Stimulated activated CD8-positive, alpha-beta memory T cell treated with anti-CD3 and anti-CD28 coated beads, Interleukin-15, amount 100 ng/mL, for 24 hours (primary cell): ENCODE measurements at places on chromosomes 11 and 22.

- DNase-seq, result no peak
These were observed 46.1 kb upstream of the HSPA8 start for GRCh38 chr11:123107945-123108495.

DNA sequence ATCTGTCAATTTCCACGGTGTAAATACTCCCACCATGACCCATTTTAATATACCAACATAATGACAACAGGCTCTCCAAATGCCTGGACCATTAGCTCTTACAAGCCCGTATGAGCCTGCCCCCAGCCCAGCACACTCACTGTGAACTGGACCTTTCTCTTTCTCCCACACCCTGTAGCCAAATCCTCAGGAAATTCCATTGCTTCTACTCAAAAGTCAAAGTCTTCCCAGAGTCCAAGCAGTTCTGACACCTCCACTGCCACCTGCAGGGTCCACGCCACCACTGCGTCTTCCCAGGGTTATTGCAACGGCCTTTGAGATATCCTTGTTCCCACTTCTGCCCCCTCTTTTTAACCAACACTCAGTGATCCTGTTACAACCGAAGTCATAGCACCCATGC, 110.1 kb upstream of the ASPHD2 start:
- DNase-seq, result no peak

GRCh38 chr22:35663371-35663770, 15.1 kb downstream of the APOL6 start:
- DNase-seq, result no peak

DNA sequence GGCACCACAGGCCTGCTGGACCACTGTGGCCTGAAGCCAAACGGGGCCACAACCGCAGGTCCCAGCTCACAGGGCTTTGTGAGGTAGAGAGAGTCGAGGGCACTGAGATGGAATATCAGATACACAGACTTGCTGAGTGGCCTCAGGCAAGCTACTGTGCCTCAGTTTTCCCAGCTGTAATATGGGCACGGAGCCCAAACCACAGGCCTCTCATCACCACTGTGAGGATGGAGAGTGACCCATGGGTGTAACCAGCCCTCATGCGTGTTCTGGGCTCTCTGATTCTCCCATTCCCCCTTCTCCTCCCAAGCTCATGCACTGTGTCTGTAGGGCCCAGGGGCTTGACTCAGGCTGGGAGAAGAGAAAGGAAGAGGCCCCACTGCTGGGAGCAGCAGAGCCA, 4.2 kb downstream of the UNC93B1 start:
- DNase-seq, result no peak

DNA sequence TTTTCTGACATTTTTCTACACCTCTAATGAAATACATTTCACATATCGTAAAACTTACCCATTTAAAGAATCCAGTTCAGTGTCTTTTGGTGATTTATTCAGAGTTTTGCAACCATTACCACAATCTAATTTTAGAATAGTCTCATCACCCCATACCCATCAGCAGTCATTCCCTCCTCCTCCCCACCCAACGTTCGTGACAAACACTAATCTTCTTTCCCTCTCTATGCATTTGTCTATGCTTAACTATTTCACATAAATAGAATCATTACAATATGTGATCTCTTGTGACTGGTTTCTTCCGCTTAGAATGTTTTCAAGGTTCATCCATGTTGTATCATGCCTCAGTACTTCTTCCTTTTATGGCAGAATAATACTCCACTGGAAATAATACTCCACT, 9.5 kb downstream of the TTC28 start:
- DNase-seq, result no peak

DNA sequence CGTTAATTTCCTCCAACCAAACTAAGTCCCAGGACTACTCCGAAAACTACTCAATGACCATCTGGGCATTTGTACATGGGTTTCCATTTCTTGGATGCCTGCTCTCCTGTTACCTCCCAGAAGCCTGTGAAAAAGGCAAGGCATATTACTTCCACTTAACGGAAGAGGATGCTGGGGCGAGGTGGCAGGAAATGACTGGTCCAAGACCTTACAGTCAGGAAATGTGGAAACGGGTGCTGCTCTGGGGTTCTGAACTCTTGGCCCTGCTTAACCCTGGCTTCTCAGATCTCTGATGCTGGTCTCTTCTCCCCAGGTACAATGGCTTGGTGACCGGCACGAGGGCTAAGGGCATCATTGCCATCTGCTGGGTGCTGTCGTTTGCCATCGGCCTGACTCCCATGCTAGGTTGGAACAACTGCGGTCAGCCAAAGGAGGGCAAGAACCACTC, 12.9 kb downstream of the ADORA2A start:
- no peak for DNase-seq

- DNase-seq, result no peak
These were observed 11.4 kb downstream of the EMID1 start for GRCh38 chr22:29216873-29217666.

DNA sequence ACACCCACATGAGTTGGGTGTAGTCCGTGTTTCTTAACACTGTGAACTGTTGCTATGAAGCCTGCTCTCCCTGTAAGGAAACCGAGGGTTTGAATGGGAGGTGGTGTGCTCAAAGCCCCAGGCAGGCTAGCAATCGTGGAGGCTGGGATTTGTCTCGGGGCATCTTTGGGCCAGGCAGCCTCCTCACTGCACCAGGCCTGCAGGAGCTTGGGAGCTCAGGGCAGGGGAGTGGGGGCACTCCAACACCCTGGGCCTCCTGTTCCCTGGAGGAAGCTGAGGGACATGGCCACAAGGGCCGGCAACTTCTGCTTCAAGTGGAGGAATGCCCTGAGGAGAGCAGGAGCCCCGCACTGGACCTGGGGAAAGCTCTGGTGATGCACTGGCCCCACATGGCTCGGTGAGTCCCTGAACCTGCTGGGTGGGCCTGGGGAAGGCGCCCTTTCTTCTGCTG, 164.7 kb upstream of the B3GAT1 start:
- no peak for DNase-seq

GRCh38 chr22:19607192-19608002, 83.2 kb upstream of the CLDN5 start:
- no peak for DNase-seq

- DNase-seq, result no peak
These were observed 30.6 kb downstream of the TECTA start for GRCh38 chr11:121131656-121132055.

- DNase-seq, result no peak
These were observed 175.2 kb downstream of the SBF2 start for GRCh38 chr11:10118865-10119264.

DNA sequence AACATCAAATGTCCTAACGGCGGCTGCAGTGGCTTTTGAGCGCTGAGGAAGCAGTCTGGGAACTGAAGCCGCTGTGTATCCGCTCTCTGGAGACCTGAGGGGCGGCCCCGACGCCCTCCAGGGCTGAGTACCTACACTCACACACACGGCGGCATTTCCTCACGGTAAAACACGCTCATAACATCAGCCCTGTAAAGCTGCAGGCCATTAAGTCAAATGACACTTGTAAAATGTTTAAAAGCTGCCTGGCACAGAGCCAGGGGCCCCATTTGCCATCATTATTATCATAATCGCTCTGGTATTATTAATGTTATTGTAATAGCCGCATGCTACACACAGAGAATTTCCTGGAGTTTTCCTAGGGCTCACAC, 5.1 kb downstream of the CARS1 start:
- DNase-seq, result no peak

GRCh38 chr11:95487391-95487790, 256.4 kb upstream of the SESN3 start:
- DNase-seq, result no peak

- no peak for DNase-seq
These were observed 84.7 kb downstream of the CDKN1C start for GRCh38 chr11:2800655-2801531.

- DNase-seq, result no peak
These were observed 51.0 kb downstream of the ALX4 start for GRCh38 chr11:44258839-44259420.

DNA sequence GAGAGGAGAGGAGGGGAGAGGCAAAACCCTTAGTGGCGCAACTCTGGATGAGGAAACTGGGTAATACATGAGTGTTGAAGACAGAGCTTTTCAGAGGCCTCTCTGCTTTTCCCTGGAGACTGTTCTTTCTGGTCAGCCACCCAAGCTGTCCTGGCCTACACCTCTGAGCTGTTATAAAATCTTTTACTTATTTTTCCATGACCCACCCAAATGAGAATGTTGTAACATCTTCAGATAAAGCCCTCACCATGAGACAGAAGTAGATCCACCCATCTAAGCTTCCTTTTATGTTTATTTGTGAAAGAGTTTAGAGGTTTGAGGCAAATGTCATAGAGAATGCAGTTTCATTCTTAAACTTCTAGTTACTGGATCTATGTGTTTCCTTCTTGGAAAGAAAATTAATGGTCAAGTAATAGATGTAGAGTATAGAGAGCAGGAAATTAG, 20.3 kb upstream of the APLP2 start:
- no peak for DNase-seq

- no peak for DNase-seq
These were observed 29.5 kb upstream of the RRM1 start for GRCh38 chr11:4065086-4065485.

DNA sequence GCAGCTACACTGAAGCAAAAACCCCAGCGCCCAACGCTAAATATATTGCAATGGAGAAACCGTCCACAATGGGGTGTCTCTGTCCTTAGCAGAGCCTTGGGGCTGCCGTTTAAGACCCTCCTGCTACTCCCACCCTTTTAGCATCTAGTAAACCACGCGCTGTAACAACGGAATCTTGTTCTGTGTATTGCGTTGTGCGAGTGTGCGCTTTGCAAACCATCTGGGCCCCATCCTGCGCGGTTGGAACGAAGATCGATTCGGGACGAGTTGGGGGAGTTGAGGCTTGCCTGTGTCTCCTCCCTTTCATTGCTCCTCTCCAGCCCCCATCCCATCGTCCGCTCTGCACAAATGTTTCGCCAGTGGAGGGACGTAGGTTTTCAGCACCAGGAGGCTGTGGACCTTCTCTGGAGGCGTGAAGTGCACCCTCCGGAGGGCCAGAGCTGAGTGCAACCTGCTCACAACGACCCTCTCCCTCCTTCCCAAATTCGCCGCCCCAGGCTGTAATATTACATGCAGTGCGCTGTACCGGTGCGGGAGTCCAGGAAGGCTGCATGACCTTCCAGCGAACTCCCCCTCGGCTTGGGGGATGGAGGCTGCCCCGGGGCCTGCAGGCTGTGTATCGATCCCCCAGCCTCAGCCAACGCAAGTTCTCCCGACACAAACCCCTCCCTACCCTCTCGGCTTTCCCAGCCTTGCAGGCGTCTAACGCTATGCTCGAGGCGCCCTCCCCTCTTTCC, 1.6 kb upstream of the KMT2A start:
- DNase-seq, result no peak

DNA sequence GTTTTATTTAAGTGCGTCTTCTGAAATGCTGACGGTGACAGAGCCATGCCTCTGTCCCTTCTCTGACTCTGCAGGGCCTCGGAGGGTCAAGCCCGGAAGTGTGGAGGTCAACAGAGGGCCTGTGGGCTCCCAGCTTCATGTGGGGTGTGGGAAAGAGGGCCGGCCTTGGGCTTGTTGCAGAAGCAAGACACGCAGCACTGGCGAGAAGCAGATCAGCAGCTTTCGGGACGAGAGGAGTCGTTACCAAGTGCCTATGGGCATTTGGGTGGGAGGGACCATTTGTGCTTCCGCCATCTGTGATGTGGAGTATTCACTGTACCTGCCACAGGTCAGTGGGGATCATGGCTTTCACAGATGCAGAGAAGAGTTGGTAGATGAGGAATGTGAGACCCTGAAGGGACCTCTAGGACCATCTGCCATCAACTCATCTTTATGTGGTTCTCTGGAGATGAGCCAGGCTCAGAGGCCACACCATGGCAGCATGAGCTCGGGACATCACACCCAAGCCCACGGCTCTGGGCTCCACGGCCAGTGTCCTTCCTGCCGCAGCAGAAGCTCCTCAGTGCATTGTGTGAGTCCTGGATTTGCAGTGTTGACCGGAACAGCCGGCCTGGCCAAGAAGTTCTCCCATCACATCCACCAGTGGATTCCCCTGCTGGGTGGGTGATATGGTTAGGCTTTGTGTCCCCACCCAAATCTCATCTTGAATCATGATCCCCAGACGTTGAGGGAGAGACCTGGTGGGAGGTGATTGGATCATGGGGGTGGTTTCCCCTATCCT, 590.7 kb downstream of the TBC1D22A start:
- no peak for DNase-seq

DNA sequence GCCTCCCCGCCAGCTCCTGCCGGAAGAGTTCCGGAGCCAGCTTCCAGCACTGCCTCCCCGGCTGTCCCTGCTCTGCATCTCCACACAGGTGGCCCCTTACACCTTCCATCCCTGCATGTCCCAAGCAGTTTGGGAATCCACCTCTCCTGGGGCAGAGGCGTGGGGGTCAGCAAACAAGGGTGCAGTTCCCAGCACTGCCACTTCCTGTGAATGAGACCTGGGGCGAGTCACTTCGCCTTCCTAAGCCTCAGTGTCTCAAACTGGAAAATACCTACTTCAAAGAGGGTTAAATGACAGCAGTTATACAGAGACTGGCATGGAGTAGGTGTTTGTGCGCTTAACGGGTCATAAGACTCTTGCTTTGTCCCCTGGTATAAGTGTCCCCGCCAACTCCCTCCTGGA, 5.2 kb downstream of the CYTH4 start:
- no peak for DNase-seq

DNA sequence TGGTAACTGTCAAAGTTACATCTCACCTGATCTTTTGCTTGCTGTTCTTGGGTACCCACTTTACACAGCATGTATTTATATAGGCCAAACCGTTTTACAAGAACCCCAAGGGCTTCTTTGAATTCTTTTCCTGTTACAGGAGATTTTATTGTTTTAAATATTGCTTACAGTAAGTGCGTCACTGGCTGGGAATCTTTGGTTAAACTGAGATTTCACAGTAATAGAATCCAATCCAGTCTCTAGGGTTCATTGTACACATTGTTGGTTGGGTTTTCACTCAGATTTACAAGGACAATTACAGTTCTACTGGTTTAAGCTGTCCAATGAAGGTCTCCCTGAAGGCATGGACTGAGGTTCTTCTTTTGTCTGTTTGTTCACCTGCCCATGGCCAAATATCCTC, 171.7 kb downstream of the INSC start:
- DNase-seq, result no peak

DNA sequence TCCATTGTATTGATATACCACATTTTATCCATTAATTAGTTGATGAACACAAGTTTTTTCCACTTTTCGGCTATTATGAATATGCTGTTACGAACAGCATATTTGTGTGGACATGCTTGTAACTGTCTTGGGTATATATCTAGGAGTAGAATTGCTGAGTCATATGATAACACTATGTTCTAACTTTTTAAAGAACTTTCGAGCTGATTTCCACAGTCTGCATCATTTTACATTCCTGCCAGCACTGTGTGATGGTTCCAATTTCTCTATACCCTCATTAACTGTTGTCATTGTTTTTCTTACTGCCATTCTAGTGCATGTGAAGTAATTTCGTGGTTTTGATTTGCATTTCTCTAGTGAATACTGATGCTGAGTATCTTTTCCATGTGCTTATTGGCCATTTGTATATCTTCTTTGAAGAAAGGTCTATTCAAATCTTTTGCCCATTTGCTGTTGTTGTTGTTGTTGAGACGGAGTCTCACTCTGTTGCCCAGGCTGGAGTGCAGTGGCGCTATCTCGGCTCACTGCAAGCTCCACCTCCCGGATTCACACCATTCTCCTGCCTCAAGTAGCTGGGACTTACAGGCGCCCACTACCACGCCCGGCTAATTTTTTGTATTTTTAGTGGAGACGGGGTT, 7.4 kb upstream of the RCE1 start:
- no peak for DNase-seq

- DNase-seq, result no peak
These were observed 818.6 kb downstream of the FAM181B start for GRCh38 chr11:81915045-81915444.

- DNase-seq, result no peak
These were observed 6.3 kb upstream of the PRG2 start for GRCh38 chr11:57396744-57397143.

- DNase-seq, result no peak
These were observed 44.9 kb downstream of the ALG9 start for GRCh38 chr11:111826322-111826950.
